ENCODE measurements at places on chromosomes 12 and 14.

DNA sequence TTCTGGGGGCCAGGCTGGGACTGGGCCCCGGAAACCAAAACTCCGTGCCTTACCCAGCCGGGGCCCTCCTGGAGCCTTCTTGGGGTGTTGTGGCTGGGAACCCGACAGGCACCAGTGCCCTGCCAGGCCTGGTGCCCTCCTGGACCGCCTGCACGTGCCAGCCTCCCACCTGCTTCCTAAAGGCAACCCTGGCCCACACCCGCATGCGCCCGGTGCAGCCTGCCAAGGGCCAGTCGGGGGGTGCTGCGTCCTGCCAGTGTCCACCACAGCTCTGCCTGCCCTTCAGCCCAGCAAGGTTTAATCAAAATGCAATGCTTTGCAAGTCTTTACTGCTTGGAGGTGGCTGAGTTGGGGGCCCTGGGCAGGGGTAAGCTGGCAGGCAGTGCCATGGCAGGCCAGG is 5.2 kb upstream of the ADSS1 start:
- no peak for DNase-seq
- no peaks in the 10 kb centered on the region for H3K4me1 ChIP-seq

DNA sequence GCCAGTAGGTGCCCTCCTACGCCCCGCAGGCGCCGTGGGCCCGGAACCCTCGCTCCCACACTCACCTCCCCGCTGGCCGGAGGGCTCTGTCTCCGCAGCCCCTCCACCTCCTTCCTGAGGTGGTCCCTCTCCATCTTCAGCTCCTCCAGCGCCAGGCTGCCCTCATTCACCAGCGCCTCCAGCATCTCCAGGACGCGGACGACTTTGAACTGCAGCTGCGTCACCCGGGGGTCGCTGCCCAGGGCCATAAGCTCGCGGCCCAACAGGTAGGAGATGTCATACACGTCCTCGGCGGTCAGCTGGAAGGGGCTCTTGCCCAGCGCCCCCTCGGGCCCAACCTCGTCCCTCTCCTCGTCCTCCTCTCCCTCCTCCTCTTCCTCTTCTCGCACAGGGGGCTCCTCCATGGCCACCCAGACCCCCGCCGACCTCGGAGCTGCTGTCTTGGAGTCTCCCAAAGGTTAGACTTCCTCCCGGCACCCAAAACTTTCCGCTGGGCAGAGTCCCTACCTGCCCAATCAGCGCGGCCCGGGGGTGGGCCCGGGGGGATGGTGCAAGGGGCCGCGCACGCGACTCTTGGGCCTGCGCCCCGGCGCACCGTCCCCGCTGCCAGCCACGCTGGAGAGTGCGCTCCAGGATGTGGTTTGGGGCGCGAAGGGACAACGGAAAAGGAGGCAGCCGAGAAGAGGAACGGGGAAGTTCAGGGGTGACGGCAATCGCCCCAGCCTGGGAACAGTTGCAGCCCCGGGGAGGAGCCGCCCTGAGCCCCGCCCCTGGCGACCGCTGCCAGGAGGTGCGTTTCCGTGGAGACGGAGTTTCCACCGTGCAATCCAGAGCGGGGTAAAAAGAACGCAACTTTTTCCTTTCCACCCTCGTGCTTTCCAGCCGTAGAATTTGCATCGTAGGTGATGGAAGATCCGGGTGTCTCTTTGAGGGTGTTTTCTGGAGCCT is at the start of gene RILPL2:
Gene RILPL2 (minus strand): TSS at position 668 of the 948 bp plus-strand sequence. CDS start 264 bp downstream, at position 404.
- peak within 1 kb of the TSS; percentile 99 for H3K4me3 ChIP-seq
- peaks cover 47% of the 10 kb centered on the region for H3K4me1 ChIP-seq
- H3K36me3 ChIP-seq, result peaks cover 26% of the 10 kb centered on the region

- H3K4me1 ChIP-seq, result peaks cover 30% of the 10 kb centered on the region
- no peak overlapping the region for H3K27ac ChIP-seq
- peaks cover 17% of the 10 kb centered on the region for H3K27me3 ChIP-seq
- no peaks in the 10 kb centered on the region for H3K36me3 ChIP-seq
- peak; percentile 60 for DNase-seq
These were observed 1139.4 kb downstream of the TMEM121 start for GRCh38 chr14:106665814-106666213.

DNA sequence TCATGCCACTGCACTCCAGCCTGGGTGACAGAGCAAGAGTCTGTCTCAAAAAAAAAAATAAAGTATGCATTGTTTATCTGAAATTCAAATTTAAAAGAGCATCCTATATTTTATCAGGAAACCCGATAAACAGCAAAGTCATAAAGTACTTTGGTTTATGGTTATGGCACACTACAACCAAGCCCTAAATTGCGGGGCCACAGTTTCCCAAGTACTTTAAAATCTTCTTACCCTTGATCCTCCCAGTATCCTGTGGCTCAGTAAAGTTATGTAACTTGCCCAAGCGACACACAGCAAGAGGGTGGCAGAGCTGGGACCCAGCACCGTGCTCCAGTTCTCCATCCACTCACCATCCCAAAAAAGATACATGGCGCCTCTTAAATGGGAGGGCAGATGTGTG is 35.2 kb downstream of the KSR2 start:
- H3K27me3 ChIP-seq, result peaks cover 5% of the 10 kb centered on the region
- no peaks in the 10 kb centered on the region for H3K36me3 ChIP-seq
- no peak for DNase-seq
- H3K4me3 ChIP-seq, result no peak overlapping the region
- no peaks in the 10 kb centered on the region for H3K4me1 ChIP-seq

DNA sequence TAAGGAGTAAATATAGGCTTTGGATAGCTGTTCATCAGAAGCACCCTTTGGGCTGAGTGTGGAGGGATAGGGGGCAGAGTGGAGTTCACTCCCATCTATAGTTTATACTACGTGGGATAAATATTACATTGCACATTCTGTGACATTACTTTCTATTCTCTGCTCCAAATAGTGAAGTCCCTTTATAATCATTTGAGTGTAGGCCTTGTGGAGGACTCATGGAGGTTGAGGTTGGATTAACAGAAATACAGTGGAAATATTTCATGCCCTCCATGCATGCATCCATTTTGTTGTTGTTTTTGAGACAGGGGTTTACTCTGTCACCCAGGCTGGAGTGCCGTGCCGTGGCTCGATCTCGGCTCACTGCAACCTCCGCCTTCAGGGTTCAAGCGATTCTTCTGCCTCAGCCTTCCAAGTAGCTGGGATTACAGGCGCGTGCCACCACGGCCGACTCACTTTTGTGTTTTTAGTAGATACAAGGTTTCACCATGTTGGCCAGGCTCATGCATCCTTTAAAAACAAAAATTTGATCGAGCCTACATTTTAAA is 1.4 kb downstream of the CHPT1 start:
- peak overlapping the region; percentile 82 for H3K4me3 ChIP-seq
- no peaks in the 10 kb centered on the region for H3K36me3 ChIP-seq
- no peaks in the 10 kb centered on the region for H3K27me3 ChIP-seq
- no peak for DNase-seq
- H3K27ac ChIP-seq, result peak overlapping the region; percentile 77
- H3K4me1 ChIP-seq, result peaks cover 31% of the 10 kb centered on the region

DNA sequence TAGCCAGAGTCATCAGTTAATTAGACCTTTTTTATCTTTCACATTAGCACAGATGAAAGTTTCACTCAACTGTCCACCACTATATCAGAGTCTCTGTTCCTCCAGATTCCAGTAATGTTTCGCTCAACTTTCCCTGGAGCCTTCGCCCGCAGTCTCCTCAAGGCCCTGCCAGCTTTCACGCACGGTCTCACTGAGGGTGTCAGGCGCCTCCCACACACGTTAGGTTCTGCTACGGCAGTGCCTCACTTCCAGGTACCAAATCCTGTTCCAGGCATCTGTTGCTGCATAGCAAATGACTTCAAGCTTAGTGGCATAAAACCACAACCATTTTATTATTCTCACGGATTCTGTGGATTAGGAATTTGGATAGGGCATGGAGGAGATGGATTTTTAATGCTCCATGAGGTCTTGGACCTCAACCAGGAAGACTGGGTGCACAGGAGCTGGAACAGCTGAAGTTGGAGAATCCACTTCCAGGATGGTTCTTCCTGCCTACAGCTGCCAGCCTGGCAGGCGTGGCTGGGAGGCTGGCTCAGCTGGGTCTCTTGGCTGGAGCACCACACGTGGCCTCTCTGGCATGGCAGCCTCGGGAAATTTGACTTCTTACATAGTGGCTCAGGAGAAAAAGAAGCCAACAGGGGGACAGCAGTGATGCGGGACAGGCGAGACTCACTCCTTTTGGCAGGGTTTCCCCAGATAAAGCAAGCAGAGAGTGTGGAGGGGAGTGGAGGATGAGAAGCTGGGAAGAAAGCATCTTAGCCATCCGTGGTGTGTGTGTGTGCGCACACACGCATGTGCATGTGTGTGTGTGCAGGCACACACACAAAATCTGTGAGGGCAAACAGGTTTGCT is 21.3 kb upstream of the BCDIN3D start:
- no peak for DNase-seq
- no peak overlapping the region for H3K4me3 ChIP-seq
- no peak overlapping the region for H3K27ac ChIP-seq
- no peaks in the 10 kb centered on the region for H3K4me1 ChIP-seq
- peaks cover 2% of the 10 kb centered on the region for H3K27me3 ChIP-seq
- H3K36me3 ChIP-seq, result no peaks in the 10 kb centered on the region

GRCh38 chr12:124411281-124411878 is 116.5 kb downstream of the RFLNA start:
- H3K27ac ChIP-seq, result no peak overlapping the region
- no peak overlapping the region for H3K4me3 ChIP-seq
- H3K27me3 ChIP-seq, result no peaks in the 10 kb centered on the region
- H3K4me1 ChIP-seq, result no peaks in the 10 kb centered on the region

DNA sequence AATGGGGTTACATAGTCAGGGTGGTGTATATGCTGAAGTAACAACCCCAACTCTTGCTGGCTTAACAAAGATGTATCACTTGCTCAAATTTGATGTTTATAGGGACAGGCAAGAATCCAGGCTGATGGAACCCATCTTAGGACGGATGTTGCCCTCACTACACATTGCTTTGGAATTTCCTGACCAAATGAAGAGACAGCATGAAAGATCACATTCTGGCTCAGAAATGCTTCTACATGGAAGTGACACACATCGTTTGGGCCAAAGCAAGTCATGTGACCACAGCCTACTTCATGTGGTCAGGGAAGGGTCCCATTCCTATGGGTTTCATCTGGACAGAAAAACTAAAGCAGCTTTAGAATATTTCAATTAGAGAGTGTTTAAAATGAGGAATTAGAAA is 345.8 kb downstream of the TMEM132D start:
- no peaks in the 10 kb centered on the region for H3K36me3 ChIP-seq
- H3K27ac ChIP-seq, result no peak overlapping the region
- H3K4me1 ChIP-seq, result no peaks in the 10 kb centered on the region
- H3K27me3 ChIP-seq, result peaks cover 3% of the 10 kb centered on the region
- no peak overlapping the region for H3K4me3 ChIP-seq

DNA sequence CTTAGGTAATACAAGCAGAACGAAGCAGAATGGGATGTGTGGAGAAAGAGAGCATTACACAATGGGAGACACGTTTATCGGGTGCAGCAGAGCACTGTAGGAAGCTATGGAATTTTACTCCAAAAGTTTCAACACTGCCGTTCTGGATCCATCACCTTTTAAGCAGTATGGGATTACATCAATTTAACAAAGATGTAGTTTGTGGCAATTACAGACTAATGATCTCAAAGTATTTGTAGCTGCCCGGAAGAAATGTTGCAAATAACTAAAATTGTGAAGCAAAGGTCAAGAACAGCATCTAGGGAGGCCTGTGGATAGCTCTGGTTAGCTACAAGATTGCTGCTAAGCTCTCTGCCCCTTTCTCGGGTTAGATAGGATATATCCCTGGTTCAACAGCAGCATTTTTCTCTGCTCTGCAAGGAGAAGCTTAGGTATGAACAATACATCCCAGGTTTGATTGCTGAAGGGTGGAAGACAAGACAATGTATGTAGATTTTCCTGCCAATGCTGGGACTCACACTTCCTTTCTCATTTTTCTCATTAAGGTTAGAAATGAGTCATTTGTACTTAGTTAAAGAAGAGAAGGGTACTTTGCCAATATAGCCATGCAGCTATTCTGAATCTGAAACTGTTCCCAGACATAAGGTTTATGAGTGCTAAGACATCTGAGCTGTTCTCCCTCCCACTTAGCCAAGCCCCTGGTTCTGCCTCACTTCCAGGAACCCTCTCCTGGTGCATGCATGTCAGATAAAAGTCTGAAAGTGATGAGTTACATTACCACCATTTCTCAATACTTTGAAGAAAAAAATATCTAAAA is 75.0 kb upstream of the HIF1A start:
- DNase-seq, result peak; percentile 51
- peaks cover 4% of the 10 kb centered on the region for H3K36me3 ChIP-seq
- no peaks in the 10 kb centered on the region for H3K27me3 ChIP-seq
- H3K4me1 ChIP-seq, result peaks cover 77% of the 10 kb centered on the region

DNA sequence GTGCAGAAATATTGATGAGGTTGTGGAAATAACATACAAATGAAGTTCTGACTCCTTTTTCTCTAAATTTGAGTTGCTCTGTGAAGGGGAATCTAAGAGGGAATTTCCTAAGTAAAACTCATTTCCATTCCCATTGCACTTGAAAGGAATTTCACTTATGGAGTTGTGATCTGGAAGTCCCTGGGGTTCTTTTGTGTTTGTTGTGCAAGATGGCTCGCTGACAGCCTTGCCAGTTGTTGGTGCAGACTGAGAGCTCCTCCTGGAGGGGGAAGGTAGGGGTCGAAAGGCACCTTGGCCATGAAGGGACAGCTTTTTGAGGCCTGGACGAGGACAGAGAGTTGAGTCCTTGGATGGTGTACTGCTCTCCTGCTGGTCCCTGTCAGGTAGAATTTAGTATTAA is 72.0 kb downstream of the C12orf56 start:
- H3K27me3 ChIP-seq, result no peaks in the 10 kb centered on the region
- DNase-seq, result no peak
- H3K27ac ChIP-seq, result no peak overlapping the region
- no peaks in the 10 kb centered on the region for H3K4me1 ChIP-seq
- H3K4me3 ChIP-seq, result no peak overlapping the region

DNA sequence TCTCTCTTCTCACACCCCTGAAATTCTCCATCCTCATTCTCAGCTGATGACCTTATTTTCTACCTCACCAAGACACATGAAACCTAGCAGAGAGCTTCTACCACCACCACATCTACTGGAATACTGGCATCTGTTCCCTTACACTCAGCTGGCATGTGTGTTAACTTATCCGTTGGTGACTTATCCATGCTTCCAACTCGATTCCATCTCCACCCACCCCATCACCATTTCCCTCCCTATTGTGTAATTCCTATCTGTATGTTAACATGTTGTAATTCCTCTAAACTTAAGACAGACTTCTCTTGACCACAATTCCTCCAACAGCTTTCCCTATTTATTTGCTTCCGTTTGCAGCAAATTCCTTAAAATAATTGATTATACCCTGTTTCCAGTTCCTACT is 15.4 kb downstream of the C1S start:
- peaks cover 3% of the 10 kb centered on the region for H3K27me3 ChIP-seq
- no peaks in the 10 kb centered on the region for H3K36me3 ChIP-seq
- no peak overlapping the region for H3K4me3 ChIP-seq
- DNase-seq, result no peak

DNA sequence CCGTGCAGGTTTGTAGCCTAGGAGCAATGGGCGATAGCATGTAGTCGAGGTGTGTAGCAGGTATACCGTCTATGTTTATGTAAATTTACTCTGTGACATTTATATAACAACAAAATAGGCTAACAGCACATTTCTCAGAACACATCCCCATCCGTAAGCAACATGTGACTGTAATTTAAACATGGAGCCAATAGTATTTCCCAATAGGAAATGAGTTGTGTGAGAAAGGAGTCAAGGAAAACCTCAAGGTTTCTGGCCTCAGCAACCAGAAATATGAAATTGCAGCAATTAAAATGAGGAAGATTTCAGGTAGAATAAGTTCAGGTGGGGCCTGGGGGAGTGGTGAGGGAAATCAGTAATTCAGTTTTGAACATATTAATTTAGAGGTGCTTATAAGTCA is 136.0 kb downstream of the MSRB3 start:
- no peaks in the 10 kb centered on the region for H3K4me1 ChIP-seq
- H3K27ac ChIP-seq, result no peak overlapping the region
- H3K36me3 ChIP-seq, result no peaks in the 10 kb centered on the region
- DNase-seq, result no peak
- no peak overlapping the region for H3K4me3 ChIP-seq

Measured in activated naive CD8-positive, alpha-beta T cell treated with anti-CD3 and anti-CD28 coated beads, Interleukin-2, amount 50 U/mL, for 24 hours (primary cell).